ENCODE measurements at places on chromosomes 2 and 18.

DNA sequence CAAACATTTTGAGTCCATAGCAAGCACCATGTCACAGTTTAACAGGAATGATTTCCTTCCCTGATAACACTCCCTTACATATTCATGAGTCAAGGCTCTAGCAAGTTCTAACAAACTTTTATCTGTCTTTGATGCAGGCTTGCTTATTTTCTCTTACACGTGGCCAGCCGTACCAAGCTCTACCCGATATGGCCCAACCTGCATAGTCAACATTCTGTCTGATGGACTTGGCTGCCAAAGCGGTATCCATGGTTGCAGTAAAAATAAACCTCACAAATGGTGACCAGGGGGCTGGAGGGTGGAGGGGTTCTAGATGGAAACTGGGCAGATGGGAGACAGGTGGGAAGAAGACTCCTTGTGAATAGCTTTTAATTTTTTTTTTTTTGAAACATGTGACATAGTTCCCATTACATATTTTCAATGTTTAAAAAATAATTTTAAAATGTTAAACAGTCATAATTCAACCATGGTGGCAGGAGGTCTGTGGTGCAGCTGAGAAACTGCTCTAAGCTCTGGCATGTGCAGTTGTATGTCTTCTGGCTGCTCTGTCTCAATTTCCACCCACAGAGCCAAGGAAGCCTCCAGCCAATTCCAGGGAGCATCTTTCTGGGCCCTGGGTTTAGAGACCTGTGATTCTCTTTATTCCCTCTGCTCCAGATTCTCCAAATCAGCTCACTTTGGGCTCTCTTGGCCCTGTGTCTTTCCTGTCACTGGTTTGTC lies 20.7 kb upstream of the CXCR1 start:
- no peak for DNase-seq

DNA sequence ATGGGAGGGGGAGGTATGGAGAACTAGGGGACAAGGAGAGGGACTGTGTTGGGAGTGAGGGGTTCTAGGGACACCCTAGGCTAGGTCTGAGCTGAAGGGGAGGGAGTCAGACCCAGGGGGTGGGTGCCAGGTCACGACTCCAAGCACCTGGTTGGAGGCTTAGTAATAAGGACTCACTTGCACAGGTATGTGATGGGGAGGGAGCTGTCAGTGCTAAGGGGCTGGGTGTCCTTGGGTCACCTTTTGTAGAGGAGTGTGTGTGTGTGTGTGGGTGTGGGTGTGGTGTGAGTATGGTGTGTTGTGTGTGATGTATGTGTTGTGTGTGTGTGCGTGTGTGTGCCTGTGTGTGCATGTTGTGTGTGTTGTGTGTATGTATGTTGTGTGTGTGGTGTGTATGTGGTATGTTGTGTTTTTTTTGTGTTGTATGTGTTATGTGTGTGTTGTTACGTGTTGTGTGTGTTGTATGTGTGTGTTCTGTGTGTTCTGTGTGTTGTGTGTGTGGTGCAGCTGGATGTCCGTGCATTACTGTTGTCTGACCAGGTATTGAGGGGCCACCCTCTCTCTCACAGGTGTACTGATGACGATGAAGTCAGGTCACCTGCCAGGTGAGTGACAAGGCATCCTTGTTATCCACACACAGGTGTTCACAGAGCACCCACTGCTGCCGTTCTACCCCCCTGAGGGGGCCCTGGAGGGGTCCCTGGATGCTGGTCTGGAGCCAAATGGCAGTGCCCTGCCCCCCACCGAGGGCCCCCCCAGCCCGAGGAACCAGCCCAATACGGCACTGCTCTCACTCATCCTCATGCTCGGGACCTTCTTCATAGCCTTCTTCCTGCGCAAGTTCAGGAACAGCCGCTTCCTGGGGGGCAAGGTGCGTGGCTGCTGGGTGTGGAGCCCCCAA lies 9.8 kb downstream of the SLC4A3 start:
- DNase-seq: no peak

DNA sequence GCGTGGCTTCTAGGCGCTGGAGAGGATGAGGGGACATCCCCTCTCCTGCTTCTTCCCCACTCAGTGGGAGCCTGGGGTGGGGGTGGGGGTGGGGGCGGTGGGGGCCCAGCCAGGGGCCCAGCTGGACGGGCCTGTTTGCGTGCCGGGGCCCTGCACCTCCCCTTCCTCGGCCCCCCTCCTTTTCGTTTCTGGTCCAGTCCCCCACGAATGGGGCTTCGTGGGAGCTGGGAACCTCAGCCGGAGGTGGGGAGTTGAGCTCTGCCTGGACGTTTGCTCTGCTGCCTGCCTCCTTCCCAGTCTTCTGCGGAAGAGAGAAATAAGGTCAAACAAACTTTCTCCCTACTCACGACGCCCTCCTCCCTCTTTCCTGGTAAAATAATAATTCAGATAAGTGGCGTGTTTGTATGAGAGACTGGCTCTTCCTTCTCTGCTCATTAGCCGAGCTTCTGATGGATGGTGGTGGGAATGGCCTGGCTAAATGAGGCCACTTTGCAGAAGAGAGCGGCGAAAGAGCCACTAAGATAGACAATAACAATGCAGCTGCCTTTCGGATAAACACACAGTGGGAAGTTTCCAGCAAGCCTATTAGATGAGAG lies 782 bp downstream of the MTA3 start:
- no peak for DNase-seq

DNA sequence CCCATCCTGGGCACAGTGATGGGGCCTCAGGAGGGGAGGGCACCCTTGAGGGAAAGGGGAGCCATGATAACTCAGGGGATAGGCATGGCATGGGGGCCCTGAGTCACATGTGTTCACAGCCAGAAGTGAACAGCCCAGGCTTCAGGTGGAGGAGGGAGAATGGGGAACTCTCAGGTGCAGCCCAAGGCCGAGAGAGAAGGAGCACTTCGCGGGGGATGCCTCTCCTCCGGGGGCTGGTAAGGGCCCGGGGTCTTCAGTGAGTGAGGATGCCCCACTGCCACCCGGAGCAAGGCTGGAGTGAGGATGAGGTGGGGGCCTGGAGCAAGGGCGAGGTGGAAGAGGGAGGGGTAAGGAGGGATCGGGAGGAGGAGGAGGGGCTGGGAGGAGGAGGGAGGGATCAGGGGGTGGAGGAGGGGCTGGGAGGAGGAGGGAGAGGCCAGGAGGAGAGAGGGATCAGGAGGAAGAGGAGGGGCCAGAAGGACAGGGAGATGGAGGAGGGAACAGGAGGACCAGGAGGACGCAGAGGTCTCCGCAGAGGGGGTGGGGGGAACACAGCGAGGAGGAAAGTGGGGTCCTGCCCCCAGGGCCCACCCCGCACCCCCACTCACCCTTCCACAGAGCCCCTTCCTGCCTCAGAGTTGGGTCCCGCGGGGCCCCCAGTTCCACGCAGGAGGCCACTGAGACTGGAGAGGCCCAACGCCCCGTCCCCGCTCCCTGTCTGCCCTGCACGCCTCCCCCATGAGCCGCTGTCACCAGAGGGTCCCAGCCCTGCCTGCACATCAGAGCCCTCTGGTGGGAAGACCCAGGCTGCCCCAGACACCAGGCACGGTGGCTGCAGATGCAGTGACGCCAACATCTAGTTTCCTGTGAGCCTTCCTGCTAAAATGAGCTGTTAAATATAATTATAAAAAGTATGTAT lies 42.8 kb downstream of the RAMP1 start:
- no peak for DNase-seq

DNA sequence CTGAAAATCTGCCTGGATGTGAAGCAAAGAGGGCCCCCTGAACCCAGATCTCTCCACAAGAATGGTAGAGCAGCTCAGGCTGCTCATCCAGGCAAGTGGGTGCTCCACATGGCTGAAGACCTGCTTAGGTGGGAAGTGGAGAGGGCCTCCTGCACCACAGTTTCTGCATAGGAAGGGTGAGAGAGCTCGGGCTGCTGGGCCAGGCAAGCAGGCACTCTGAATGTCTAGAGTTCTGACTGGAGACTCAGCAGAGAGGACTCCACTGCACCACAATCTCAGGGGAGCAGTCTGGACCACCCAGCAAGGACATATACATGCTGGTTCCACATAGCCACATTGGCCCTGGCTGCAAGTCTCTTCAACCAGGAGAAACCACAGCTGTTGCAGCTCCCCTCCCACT lies 52.0 kb downstream of the DSEL start:
- no peak for DNase-seq

DNA sequence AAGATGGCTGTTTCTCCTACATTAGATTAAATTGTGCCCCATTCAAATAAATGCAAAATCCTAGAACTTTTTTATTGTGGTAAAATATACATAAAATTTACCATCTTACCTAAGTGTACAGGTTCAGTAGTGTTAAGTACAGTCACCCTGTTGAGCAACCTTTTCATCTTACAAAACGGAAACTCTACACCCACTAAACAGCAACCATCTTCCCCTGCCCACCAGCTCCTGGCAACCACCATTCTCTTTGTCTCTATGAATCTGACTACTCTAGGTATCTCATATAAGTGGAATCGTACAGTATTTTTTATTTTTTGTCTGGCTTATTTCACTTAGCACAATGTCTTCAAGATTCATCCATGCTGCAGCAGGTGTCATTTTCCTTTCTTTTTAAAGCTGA lies 53.0 kb downstream of the ASXL2 start:
- DNase-seq: no peak

GRCh38 chr2:60445684-60446179 lies 107.7 kb downstream of the BCL11A start:
- DNase-seq: no peak

- DNase-seq: no peak
These were observed 131.5 kb downstream of the FAM161A start for GRCh38 chr2:61722318-61722717.

DNA sequence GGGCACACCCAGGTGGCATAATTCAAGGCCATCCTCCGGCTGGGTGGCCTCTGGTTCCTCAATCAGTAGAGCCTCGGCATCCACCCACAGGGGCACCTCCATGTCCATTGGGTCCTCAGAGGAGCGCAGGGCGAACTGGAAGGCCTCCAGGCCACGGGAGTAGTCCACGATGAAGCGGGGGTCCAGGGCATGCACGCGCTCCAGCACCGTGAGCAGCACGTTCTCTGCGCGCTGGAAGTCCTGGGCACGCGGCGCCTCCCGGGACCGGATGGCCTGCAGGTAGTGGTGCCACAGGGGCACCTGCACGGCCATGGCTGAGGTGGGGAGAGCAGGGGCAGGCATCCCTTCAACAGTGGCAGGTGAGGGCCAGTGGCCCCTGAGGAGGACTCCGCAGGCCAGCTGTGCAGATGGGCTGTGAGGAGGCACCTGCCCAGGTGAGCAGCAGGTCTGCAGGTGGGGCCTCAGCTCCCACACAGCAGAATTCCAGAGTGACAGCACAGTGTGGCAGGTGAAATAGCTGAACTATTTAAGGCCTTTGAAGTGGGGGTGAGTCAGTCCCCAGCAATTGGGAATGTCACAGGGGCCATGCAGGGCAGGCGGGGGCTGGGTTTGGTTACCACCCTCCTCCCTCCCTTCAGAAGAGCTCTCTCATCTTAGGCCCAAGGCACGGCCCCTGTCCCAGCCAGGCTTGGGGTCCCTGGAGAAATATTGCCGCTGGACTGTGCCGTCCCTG lies at the start of gene MAB21L4:
Gene MAB21L4, minus strand, starts transcription at position 501 of the 733 bp plus-strand sequence. Its CDS starts 159 bp downstream, at position 342.
- no peak for DNase-seq

DNA sequence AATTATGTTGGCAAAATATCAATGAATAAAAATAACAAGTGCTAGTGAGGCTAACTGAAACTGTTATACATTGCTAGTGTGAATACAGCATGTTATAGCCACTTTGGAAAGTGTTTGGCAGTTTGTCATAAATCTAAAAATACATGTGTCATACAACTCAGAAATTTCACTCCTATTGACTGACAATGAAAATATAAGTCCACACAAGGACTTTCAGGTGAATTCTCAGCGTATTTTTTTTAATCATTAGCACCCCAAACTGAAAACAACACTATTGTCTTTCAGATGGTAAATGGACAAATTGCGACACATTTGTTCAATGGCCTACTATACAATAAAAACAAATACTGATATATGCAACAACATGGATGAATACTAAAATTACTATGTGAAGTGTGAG lies 884.8 kb downstream of the TRIB2 start:
- no peak for DNase-seq

DNA sequence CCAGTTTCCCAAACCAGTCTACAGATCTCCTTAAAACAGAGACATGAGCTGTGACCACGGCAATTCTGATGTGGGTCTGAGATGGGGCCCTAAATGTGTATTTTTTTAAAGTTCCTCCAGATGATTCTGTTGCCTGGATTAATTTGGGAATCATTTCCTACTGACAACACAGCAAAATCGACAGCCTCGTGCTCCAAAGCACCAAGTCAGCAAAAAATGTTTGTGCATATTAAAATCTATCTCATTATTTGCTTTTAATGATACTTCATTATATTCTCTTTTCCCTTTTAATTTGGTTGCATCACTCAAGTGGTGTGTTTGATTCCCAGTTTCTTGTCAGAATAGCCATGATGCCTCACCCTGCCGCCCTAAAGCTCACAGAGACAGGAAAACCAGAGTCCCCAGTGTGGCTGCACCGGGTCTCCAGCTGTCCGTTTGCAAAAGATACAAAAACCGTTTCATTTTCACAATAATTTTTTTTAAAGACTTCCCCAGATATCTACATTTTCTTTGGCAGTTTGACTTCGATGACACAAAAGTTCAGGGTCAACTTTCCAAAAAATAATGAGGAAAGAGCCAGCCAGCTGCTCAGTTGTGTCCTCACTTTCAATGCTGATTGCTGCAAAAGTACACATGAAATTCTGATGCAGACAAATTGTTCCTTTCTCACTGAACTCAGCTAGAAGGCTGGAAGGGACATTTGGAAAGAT lies 443.2 kb upstream of the ID2 start:
- no peak for DNase-seq

GRCh38 chr2:7272210-7272609 lies 355.0 kb downstream of the RNF144A start:
- no peak for DNase-seq

- DNase-seq: no peak
These were observed 5.4 kb downstream of the IRS1 start for GRCh38 chr2:226794196-226794661.

GRCh38 chr18:49072524-49072934 lies 121.8 kb upstream of the SMAD7 start:
- DNase-seq: no peak

- DNase-seq: no peak
These were observed 702 bp downstream of the OLA1 start for GRCh38 chr2:174247474-174248186.

DNA sequence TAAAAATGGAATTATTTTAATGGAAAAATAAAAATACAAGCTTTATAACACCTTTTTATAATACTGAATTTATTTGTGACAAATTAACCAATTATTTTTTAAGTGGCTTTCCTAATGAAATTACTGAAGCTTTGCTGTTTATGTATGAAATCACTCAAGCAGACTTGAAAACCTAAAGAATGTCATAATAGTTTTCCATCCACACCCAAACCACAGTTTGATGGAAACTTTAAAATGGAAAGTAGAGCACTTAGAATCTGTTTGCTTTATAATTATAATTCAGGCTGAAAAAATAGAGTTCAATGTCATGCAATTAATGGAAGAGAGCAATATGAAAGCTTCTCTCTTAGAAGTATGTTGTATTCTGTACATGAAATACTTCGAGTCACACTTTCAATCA lies 31.6 kb upstream of the WDR75 start:
- DNase-seq: no peak

DNA sequence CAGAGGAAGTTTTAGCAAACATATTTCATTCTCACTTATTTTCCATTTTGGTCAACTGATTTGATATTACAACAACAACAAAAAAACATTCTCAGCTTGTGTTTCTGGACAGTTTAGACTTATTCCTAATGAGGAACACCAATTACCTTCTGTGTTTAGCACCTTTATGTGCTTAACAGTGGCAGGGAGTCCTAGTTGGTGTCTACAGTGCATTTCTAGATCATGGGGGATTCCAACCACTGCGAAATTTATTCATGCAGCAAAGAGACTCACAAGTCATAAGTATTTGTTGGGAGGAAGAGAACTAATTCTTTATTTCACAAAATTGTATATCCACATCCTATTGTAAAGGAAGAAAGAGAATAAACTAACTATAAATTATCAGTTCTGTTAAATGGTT lies 4.2 kb downstream of the ARHGAP28 start:
- no peak for DNase-seq

Data from AG04450 (cell line).